ENCODE measurements at places on chromosomes 6 and 20.

GRCh38 chr20:19026121-19026878, 186.1 kb upstream of the SLC24A3 start:
- no peak for DNase-seq

- DNase-seq, result no peak
These were observed 67.6 kb downstream of the AFG1L start for GRCh38 chr6:108362455-108362854.

GRCh38 chr20:11437611-11438380, 479.9 kb upstream of the BTBD3 start:
- no peak for DNase-seq

DNA sequence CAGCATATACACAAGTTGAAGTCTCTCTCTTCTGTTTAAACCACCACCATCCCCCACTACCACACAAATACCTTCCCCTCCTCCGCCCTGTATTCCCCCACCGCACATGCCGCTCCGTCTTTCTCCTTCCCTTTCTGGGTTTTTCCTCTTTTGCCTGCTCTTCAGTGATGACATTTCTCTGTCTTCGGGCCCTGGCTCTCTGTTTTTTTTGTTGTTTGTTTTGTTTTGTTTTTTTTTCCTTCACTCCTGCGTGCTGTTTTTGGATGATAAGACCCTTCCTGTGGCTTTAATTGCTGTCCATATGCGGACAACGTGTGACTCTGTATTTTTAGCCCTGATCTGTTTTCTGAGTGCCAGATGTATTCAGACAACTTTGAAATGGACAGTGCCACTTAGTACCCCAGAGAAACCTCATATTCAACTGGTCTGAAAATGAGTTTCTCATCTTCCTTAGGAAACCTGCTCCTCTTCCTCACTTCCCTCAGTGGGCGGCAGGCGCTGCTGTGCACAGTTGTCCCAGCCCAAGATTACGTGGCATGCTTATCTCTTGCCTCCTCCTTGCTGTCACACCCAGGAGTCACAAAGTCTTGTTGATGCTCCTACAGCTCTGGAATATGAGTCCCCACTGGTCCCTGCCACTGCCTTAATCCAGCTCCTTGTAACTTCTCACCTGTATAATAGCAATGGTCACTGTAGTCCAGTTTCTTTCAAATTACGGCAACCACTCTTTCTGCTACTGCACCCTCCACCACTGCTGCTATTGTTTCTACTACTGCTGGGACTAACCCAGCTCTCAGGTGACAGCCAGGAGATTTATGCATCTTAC, 8.2 kb downstream of the PPP1R14C start:
- no peak for DNase-seq

DNA sequence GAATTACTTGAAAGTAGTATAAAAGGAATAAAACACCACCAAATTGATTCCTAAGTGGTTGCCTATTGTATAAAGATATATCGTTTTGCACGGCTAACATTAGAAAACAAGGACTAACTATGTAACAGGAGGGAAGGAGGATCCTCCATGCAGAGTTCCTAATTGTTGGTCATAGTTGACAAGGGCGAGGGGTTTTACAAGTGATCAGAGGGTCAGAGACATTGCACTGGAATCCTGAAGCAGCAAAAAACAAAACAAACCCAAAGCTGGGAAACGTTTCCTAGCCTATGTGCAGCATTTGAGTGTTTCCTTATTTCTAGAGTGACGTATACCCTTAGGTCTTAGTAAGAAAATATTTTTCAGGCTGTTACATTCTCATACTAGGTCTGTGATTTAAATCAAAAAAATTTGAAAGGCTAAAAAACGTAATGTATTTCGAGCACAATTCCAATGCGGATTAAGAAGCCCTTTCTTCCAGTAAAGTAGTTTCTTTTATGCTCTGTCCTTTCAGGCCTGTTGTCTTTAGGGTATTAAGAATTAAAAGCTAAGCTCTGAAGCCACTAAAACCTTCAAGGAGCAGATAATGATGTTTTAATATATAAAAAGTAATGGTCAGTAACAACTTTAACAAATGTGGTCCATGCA, 373.8 kb upstream of the MMS22L start:
- no peak for DNase-seq

- DNase-seq, result peak; percentile 13
These were observed 59.5 kb upstream of the BMP2 start for GRCh38 chr20:6708010-6708409.

DNA sequence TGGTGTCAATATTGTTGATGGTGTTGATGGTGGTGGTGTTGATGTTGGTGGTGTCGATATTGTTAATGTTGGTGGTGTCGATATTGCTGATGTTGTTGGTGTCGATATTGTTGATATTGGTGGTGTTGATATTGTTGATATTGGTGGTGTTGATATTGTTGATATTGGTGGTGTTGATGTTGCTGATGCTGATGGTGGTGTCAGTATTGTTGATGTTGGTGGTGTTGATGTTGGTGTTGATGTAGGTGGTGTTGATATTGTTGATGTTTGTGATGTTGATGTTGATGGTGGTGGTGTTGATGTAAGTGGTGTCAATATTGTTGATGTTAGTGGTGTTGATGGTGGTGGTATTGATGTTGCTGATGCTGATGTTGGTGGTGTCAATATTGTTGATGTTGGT, 240.0 kb downstream of the CDH4 start:
- no peak for DNase-seq

GRCh38 chr6:99189823-99190721, 159.4 kb downstream of the FAXC start:
- no peak for DNase-seq

- DNase-seq, result no peak
These were observed 251.8 kb upstream of the PRND start for GRCh38 chr20:4469910-4470309.

GRCh38 chr6:43014434-43014909, 423 bp downstream of the KLHDC3 start:
- no peak for DNase-seq

DNA sequence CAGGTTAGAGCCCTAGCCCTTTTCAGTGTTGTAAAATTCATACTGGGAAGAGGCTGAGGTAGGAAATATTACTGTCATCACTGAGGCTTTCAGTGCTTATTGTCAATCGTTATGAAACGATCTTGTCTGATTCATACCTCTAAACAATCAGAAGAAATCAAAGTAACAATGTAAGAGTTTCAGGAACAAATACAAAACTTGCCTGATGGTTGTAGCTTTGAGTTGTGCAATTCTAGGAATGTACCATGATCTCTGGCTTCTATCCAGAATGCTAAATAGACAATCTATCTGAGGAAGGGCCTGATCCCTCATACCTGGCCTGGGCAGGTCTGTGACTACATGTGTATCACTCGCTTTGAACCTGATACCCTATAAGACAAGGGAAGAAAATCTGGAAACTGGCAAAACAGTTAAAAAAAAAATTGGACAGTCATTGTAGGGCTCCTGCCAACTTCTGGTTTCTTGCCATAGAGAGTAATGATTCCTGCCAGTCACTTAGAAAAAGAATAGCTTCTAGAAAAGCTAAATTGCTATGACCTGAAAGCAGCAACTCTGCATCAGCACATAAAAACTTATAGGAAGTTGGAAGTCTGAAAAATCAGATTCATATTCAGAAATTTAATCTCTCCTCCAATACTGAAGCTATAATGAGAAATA, 234.7 kb downstream of the BTBD9 start:
- no peak for DNase-seq

DNA sequence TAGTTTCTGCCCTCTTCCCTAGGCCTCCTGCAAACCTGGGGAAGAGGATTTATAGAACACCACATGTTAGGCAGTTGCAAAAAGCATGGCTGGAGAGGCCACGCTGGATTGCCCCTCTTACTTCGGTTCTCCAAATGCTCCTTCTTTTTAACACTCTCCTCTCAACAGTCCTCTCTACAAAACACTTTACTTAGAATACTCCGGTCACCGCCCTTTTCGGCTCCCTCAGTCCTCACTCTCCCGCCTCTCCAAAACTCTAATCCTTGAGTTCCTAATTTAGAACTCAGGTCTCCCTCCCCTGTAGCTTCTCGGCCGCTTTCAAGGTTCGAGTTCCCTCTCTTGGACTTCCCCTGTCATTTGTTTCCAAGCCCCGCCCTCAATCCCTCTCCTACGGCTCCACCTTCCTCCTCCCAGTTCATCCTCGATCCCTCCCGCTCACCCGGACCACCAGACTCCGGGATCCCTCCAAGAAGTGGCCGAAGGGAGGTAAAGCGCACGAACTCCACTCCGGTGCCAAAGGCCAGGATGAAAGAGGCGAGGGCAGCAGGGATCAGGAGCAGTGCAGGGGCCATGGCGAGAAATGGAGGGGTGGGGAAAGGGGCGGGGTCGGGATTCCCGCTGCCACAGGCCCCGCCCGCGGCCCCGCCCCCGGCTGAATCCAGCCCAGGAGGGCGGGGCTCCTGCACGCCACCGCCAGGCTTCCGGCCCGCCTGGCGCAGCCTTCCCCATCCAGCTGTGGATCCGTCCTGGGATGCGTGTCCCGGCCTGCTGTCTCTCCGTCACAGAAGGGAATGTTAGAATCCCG, at the start of gene NRM:
Gene NRM (minus strand): TSS at position 582 of the 805 bp plus-strand sequence. CDS start 10 bp downstream, at position 572.
- peak; percentile 57 for DNase-seq

GRCh38 chr20:49534255-49534712, 33.7 kb downstream of the PTGIS start:
- no peak for DNase-seq

- DNase-seq, result no peak
These were observed at the start of gene ABHD16B for GRCh38 chr20:63861365-63861934. Gene ABHD16B, plus strand, starts transcription at chr20:63861498. Its CDS starts 43 bp downstream, at chr20:63861541.

GRCh38 chr6:30614044-30614842, 2.8 kb downstream of the PPP1R10 start:
- no peak for DNase-seq

DNA sequence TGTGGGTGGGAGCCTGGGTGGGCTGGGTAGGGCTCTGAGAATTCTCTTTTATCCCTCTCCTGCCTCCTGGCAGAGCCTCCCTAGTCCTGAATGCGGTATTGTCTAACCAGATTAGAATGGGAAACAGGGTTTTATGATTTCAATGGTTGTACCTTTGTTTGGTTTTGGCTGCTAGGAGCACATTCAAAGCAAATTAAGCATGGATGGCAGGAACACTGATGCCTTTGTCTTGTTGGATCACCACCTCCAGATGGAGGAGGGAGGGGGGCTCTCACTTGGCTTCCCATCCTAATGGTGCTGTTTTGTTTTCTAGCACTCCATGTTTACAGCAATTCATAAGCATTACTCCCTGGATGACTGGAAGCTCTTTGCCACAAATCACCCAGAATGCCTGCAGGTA, 11.6 kb downstream of the GMPR start:
- DNase-seq, result no peak
